ENCODE measurements at places on chromosomes 7 and 10. TPM values are rescaled to one million over a fixed set of nuclear protein-coding genes. Genes with fewer than 3 reads are reported as not detected.
A peak's percentile ranks its signal among the peaks of the same experiment; 100 is the strongest.

GRCh38 chr10:88848499-88848898, 3.1 kb downstream of the ANKRD22 start:
- DNase-seq = no peak

Gene TEX47
- total RNA-seq = not detected

Gene GIMAP2
- 1.4 TPM for total RNA-seq

GRCh38 chr10:132178672-132179545, 7.8 kb upstream of the DPYSL4 start:
- no peak for DNase-seq

DNA sequence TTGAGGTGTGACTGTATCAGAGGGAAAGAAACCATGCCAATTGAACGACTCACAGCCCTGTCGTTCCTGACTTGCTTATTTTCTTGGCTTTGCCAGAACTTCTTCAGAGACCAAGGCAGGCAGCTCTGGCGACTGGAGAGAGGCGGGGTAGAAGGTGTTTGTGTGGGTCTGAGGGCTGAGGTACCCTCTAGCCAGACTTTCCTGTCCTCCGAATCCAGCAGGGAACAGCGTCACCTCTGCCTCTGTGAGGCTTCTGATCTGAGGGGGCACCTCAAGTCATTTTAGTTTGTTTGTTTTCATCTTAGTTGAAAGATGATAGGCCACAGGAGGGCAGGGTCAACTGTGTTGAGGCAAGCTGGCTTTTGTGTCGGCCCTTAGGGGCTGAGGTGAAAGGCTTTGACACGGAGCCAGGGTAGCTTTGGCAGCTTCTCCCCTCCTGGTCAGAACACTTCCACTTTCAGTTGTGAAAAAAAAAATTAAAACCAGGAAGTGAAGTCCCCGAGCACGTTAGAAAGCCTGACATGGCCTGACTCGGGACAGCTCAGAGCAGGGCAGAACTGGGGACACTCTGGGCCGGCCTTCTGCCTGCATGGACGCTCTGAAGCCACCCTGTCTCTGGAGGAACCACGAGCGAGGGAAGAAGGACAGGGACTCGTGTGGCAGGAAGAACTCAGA, 1.9 kb downstream of the ACSL5 start:
- peak; percentile 56 for DNase-seq

DNA sequence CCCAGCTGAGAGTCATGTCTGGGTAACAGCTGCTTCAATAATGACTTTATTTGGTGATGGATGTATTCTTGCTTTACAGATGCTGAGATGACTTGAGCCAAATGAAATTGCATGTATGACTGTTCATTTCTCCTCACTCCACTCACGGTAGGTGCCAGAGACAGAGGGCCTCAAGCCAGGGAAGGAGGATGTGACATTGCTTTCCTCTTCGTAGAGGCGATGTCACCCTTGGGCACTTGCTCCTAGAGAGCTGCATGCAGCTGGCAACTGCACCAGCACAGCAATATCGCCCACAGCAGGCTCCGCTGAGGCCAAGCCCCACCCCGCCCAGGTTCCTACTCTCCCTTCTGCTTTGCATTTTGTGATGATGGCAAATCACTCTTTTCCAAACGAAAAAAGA, 116.6 kb upstream of the AOAH start:
- DNase-seq = no peak

- DNase-seq = no peak
Measured at GRCh38 chr7:30458311-30458710, 20.3 kb downstream of the NOD1 start.

DNA sequence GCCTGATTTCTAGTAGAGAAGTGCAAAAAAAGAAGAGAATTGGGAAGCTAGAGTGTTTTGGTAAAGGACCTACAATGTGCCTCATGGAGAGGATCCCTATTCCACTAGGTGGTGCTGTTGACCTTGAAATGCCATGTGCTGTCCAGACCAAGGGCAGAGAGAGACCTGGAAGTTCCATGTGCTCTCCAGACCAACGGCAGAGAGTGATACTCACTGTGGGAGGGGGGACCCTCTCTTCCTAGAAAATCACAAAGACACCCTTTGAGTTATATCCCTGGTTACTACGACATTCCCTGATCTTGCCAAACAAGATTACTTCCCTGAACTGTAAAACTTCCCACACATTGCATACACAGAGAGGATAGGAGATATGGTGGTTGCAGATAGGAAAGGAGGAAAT, 212.7 kb upstream of the ZNF804B start:
- peak; percentile 58 for DNase-seq

DNA sequence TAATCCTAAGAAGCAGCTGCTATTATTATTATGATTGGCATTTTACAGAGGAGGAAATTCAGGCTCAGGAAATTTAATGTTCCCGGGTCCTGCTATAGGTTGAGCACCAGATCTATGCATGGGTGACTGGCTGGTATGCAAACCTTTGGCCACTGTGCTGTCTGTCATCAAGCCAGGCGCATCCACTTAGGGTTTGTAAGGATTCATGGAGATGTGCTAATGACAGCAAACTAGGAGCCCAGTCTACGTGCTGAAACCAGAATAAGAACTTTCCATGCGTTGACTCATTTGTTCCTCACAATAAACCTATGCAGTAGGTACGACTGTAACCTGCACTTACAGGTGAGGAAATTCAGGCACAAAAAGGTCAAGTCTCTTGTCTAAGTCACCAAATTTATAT, 64.5 kb upstream of the ZMIZ1 start:
- no peak for DNase-seq

- DNase-seq = no peak
Measured at GRCh38 chr10:100175875-100176274, 10.0 kb downstream of the ERLIN1 start.

DNA sequence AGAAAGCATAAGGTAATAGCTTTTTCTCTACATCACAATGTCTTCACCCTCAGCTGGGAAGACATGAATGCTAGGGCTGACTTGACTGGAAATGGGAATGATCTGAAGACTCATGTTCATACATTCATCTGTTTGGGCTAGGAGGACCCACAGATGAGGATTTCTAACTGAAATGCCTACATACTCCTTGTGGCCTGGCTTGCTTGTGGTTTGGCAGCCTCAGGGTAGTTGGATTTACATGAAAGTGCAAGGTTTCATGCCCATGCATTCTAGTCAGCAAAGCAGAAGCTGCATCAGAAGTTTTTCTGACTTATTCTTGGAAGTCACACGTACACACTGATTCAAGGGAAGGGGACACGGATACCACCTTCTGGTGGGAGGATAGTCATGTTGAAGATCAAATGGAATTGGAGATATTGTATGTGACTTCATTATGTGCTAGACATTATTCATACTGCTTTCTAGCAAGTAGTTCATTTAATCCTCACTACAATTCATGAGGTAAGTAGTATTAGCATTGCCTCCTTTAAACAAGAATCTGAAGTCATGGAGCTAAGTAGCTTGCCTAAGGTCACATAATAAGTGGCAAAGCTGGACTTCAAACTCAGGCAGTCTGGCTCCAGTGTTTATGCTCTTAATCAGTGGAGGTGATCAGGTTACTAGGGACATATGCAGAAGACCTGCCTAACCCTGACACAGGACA, 957.0 kb downstream of the LRMDA start:
- DNase-seq = peak; percentile 7

- DNase-seq = peak; percentile 4
Measured at GRCh38 chr7:81482600-81483186, 287.2 kb downstream of the HGF start.

DNA sequence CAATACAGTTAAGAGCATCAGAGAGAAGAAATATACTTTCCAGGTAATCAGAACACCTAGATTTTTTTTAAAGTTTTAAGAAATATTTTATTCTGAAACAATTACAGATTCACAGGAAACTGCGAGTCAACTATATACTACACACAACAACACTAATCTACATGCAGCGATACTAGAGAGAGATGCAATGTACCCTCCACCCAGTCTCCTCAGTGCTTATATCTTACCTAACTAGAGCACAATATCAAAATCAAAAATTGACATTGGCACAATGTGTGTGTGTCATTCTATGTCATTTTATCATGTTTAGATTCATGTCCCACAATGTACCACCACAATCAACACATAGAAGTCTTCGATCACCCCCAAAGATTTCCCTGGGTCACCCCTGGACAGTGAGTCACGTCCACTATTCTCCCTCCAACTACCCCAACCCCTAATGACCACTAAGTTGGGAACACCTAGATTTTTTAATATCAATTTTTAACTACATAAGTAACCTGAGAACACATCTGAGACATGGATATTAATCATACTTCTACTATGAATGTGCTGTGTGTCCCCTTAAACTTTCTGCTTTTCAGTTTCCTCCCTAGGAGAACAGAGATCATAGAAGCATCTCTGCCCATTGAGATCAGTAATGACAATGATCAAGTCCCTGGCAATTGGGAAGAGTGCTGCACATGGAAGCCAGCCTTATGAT, 86.5 kb downstream of the GSAP start:
- no peak for DNase-seq

DNA sequence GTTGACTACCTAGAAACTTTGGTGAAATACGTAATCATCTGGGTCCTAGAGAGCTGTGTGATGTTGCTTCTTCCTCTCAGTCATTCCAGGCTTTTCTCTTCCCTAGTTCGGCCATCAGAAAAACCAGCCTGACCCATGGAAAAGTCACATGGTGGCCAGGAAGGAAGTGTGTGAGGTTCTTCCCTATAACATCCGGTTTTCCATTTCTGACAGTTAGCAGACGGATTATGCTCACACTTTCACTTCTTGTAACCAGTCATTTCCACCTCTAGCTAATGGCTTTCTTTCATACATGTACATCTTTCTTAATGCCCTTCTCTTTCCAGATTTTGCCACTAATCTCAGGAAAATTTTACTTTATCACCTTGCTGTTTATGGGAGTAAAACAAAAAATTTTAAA, 110.0 kb upstream of the GLCCI1 start:
- no peak for DNase-seq

Gene CALML3
- not detected for total RNA-seq

GRCh38 chr7:138001529-138002095, at the start of gene CREB3L2:
Gene CREB3L2, minus strand, starts transcription at chr7:138002086. Its CDS starts 381 bp downstream, at chr7:138001705.
- peak; percentile 36 for DNase-seq

Gene ITPRID1
- total RNA-seq = not detected

- DNase-seq = no peak
Measured at GRCh38 chr10:19915816-19916215, 99.6 kb downstream of the PLXDC2 start.

GRCh38 chr10:130471486-130471885, 335.3 kb downstream of the GLRX3 start:
- no peak for DNase-seq

DNA sequence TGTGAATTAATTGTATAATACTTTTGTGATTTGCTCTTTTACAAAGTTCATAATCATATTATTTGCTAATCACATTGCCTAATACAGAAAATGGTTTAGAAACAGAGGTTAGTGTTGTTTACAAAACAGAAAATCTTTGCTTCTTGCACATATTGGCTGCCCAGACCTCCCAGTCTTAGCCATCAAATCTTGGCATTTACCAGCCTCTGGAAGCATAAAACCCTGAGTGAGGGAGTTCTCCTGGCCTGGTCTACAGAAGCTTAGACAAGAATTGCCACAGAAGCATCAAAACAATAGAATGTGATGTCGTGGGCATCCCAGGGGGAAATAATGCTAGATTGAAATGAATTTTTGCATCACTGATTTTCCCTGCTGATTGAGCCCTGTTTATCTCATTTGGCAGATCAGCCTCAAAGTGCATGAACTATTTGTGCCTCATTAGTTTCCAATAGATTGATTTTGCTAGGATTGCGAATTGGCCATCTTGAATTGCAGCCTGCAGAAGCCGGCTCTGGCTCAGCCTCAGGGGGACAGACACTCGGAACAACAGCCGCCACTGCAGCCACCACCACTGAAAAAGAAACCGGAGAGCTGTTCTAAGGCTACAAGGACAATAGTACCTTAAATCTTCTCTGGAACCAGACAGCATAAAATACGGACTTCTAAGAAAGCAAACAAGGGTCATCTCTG, 11.1 kb upstream of the SORBS1 start:
- no peak for DNase-seq

GRCh38 chr10:510415-510881, 179.0 kb downstream of the DIP2C start:
- no peak for DNase-seq

DNA sequence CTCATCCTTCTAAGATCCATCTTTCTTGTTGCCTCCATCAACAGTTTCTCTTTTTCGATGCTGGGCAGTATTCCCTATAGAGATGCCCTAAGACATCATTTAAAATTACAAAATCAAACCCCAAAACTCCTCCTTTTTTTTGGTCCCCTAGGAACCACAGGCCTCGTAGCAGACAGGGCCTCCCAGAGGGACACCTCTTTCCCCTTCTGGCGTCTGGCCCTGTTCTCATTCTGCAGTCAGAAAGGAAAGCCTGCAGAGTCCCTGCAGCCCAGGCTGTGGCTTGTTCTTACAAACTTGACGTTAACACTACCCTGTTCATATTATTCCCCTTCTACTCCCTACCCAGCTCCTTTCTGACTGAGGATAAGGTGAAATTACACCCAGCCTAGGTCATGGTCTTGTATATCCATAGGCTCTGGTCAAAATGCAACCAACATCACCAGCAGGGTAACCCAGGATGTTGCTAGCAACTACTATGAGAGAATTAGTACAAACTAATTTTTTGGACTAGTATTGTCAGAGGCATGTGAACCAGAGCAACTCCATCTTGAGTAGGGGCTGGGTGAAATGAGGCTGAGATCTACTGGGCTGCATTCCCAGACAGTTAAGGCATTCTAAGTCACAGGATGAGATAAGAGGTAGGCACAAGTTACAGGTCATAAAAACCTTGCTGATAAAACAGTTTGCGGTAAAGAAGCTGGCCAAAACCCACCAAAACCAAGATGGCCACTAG, 3.5 kb upstream of the EPHA1 start:
- DNase-seq = no peak

DNA sequence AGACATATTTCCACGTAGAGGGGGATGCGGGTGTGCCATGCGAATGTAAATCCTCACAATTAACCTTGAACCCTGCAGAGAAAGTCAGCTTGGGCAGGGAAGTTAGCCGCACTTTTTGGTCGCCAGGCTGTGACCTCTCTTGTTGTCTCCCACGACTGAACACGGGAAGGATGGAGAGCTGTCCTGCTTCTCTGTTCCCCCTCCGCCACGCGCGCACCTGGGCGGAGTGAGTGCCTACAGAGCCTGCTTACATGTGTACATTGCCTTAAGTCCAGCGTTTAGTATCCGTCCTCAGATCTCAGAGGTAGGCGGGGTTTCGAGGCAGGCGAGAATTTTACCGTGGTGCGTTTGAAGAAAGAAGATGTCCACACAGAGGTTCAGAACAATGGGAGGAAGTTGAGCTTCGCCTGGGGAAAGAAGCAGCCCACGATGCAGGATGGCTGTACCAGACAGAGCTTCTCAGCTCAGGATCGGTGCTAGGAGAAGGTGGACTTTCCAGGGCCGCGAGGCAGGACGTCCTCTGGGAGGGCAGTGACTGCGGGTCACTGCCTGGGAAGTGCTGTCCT, 482 bp upstream of the ERCC6 start:
- peak; percentile 24 for DNase-seq

Gene AS3MT
- total RNA-seq = 27.3 TPM

DNA sequence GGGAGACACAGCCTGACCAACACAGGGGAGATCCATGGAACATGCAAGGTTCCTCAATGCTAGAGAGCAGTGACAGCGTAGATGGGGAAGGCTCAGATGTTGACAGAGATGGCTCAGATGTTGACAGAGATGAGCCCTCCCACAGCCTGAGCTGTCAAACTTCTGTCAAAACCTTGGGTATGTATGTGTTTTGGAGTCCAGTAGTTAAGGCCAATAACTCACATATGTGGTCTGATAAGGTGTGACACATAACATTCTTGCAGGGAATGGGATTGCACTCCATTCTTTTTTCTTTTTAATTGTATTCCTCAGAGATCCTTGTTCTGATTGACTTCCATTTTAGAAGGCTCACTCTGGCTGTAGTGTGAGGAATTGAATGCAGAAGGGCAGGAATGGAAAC, 136.3 kb downstream of the C1GALT1 start:
- no peak for DNase-seq

Gene KLF14
- total RNA-seq = not detected
